ENCODE measurements at places on chromosomes 5 and 9.

- DNase-seq = no peak
Measured at GRCh38 chr5:77863181-77863580, 87.0 kb upstream of the TBCA start.

GRCh38 chr5:180121826-180122413, 50.4 kb upstream of the RNF130 start:
- no peak for DNase-seq

- no peak for DNase-seq
Measured at GRCh38 chr5:35819668-35820067, 37.0 kb upstream of the IL7R start.

GRCh38 chr5:57537811-57538210, 55.2 kb upstream of the ACTBL2 start:
- DNase-seq = no peak

- no peak for DNase-seq
Measured at GRCh38 chr5:148443241-148443640, 59.5 kb downstream of the FBXO38 start.

GRCh38 chr9:124284237-124284831, 26.6 kb downstream of the NEK6 start:
- DNase-seq = no peak
